ENCODE measurements at places on chromosomes 1 and 21. TPM values are rescaled to one million over a fixed set of nuclear protein-coding genes. Genes with fewer than 3 reads are reported as not detected.

DNA sequence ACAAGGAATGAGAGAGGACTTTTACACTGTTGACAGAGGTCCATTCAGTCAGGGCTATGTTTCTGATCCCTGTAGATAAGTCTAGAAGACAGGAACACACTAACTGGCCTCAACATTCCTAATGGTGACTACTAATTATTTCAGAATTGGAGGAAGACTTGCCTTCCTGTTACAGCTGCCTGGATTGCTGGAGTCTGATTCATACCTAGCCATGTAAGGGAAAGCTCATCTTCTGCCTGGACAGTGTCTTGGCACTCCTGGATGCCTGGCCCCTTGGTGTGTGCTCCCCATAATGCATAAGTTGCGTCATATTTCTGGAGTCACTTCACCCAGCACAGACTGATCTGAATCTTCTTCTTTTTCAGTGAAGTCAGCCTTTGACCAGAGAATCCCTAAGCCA lies 326.0 kb upstream of the RUNX1 start:
- DNase-seq: no peak

DNA sequence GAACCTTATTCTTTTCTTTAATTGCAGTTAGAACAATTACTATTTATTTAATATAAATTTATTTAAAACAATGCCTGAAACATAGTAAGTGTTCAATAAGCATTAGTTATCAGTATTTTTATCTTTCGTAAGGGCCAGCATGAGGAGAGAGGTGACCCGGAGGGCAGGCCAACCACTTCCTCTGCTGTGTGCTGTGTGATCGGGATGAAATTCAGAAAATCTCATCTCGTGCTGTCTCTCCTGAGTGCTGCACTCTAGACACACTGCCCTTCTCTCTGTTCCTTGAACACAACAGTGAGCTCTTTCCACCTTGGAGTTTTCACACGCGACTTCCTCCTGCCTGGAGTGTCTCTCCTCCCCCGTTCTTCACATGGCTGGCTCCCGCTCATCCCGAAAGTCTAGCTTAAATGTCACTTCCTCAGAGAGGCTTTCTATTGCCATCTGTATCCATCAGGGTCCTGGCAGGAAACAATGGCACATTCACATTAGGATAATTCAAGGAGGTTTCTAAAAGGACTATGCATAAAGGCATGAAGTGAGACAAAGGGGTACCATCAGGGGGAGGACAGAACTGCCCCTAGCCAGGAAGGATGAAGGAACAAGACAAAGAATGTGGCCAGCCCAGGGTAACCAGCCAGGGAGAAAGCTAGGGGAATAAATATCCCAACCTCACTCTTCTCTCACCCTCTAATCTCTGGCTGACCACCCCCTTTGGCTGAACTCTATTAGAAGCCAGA lies 142.6 kb upstream of the GJB5 start:
- DNase-seq: peak; percentile 23

GRCh38 chr1:111618961-111619634 lies 491 bp upstream of the RAP1A start:
- no peak for DNase-seq

DNA sequence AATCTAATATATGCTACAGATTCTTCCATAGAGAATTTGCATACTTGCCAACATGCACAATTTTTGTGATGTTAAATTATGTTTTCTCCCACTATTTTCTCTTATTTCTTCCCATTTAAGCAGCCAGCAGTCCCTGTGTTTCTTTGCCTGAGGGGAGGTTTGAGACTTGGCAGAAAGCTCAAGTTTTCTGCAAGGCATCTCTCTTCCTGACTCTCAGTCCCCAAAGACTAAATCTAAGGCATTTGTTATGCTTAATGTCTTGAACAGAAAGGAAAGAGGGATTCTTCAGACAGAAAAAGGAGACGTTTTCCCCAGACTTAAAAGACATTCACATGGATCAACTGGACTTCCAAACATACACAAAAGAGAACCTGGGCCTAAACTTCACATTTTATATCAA lies 354.4 kb downstream of the RYR2 start:
- DNase-seq: no peak

GRCh38 chr1:219120624-219121544 lies 52.8 kb upstream of the LYPLAL1 start:
- DNase-seq: peak; percentile 57

- no peak for DNase-seq
Measured at GRCh38 chr1:214295934-214296333, 15.0 kb downstream of the SMYD2 start.

DNA sequence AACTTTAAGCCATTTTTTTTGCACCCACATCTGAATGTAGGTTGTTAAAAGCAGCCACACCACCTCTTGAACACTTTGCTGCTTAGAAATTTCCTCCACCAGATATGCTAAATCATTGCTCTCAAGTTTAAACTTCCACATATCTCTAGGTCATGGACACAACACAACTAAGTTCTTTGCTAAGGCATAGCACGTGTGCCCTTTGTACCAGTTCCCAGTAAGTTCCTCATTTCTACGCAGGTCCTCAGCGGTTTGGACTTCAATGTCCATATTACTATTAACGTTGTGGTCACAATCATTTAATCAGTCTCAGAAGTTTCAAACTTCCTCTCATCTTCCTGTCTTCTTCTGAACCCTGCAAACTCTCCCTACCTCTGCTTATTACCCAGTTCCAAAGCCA lies 661.6 kb upstream of the PKN2 start:
- no peak for DNase-seq

GRCh38 chr1:119327450-119328155 lies 41.0 kb upstream of the HAO2 start:
- peak; percentile 92 for DNase-seq

DNA sequence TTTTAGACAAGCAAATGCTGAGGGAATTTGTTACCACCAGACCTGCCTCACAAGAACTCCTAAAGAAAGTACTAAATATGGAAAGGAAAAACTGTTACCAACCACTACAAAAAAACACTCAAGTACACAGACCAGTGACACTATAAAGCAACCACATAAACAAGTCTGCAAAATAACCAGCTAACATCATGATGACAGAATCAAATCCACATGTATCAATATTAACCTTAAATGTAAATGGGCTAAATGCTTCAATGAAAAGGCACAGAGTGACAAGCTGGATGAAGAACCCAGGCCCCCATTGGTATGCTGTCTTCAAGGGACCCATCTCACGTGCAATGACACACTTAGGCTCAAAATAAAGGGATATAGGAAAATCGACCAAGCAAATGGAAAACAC lies 529.9 kb upstream of the CAMK1G start:
- no peak for DNase-seq

- no peak for DNase-seq
Measured at GRCh38 chr1:51558375-51558924, 39.4 kb upstream of the EPS15 start.

- no peak for DNase-seq
Measured at GRCh38 chr1:175397103-175397502, 204.5 kb upstream of the KIAA0040 start.

DNA sequence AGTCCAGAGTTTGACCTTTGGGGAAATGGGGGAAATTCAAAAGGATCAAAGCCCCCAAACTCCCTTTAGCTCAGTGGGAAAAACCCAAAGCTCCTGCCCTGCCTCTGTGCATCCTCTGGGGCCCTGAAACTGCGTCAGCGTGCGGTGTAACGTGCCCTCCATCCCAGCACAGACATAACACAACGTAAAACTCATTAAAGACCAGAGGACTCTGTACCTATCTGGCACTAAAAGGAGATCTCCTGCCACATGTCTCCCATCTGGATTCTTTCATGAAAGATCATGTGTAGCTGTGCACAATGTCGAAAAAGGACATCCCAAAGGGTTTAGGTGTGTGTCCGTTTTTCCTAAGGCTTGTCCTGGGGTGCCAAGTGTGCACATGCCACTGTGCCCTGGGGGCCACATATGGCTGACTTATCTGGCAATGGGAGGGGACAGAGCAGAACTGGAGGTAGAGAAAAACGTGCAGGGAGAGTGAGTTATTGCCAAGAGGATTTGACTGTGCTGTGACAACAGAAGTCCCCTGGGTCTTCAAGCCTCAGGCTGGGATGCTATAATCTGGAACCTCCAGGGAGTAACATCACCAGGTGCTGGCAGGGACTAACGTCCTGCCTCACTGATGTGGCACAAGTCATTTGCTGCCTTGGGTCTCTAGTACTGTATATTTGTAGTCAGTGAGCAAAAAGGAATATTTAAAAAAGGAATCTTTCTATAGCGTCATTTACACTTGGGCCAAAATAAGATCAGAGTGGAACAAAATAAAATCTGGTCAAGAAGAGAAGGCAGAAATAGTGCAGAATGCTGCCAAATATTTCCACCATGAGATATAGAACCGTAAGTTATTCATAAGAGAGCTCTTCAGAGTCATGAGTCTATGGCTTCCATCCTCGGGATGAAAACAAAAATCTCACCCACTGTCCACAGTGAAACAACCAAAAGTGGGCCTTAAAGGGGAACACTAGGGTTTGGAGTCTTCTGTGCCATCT lies 52.3 kb downstream of the ITPKB start:
- DNase-seq: no peak

DNA sequence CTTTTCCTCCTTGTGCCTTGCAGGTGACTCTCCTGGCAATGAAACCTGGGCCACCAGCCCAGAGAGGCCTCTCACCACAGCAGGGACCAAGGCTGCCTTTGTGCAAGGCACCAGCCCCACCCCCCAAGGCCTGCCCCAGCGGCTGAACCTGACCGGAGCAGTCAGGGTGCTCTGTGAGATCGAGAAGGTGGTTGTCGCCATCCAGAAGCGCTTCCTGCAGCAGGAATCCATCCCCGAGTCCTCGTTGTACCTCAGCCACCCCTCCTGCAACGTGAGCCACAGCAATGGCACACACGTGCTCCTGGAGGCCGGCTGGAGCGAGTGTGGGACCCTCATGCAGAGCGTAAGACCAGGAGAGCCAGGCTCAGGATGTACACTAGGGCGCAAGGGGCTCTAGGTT lies 51.7 kb downstream of the UMODL1 start:
- DNase-seq: no peak

The RPS6KC1 gene
- 21.2 TPM for polyA plus RNA-seq

The TEDDM1 gene
- polyA plus RNA-seq: 0.21 TPM

The CLSTN1 gene
- 163 TPM for polyA plus RNA-seq

The HTR1D gene
- polyA plus RNA-seq: 0.28 TPM

The TMPRSS3 gene
- polyA plus RNA-seq: 2.2 TPM

The KCNJ15 gene
- polyA plus RNA-seq: 252 TPM

The RAVER2 gene
- polyA plus RNA-seq: 28.1 TPM

The ANKRD65 gene
- 15.7 TPM for polyA plus RNA-seq

All from renal pelvis (tissue), 12 donors.